NCI-H1105 (cell line): ENCODE measurements at places on chromosomes 1 and 21.

- DNase-seq, result peak; percentile 77
Measured at GRCh38 chr1:8317647-8318381, at the start of gene SLC45A1. Gene SLC45A1, plus strand, starts transcription at chr1:8318114. Its CDS starts 6,216 bp downstream, at chr1:8324330.

- DNase-seq, result no peak
Measured at GRCh38 chr1:55179177-55179835, 35.9 kb downstream of the USP24 start.

- DNase-seq, result no peak
Measured at GRCh38 chr1:107877745-107878144, 87.2 kb downstream of the VAV3 start.

DNA sequence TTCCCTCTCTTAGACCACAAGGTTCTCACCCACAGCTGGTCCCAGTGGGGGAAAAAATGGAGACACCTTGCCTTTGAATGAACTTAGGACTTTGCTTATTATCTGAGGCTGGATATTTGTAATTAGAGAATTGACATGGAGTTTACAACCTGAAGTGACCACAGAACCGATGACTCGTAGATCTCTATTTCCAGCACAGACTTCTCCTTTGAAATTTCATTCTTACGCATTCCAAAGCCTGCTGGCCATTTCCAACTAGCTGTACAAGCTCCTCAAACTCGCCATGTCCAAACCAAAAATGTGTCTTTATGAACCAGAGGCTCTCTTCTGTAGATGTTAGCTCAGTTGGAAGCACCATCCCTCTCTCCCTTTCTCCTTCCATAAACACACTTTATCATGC is 12.0 kb downstream of the RAB7B start:
- no peak for DNase-seq
